ENCODE measurements at places on chromosomes 7 and 10.

DNA sequence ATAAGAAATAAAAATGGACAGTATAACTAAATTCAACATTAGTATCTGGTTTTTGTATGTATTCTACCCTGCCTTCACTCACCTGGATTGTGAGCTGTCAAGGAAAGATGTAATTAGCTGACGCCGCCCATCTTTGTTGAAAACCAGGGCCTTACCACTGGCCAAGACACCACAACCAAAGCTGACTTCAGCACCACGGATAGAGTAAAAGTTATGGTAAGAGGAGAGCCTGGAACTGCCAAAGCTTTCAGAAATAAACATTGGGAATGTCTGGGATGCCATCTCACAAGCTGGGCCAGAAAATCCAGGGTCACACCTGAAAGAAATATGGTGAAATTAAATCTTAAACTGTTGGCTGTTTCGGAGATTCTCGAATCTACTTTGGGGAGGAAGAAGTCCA, 190.1 kb upstream of the SLC26A5 start:
- peak; percentile 49 for DNase-seq

DNA sequence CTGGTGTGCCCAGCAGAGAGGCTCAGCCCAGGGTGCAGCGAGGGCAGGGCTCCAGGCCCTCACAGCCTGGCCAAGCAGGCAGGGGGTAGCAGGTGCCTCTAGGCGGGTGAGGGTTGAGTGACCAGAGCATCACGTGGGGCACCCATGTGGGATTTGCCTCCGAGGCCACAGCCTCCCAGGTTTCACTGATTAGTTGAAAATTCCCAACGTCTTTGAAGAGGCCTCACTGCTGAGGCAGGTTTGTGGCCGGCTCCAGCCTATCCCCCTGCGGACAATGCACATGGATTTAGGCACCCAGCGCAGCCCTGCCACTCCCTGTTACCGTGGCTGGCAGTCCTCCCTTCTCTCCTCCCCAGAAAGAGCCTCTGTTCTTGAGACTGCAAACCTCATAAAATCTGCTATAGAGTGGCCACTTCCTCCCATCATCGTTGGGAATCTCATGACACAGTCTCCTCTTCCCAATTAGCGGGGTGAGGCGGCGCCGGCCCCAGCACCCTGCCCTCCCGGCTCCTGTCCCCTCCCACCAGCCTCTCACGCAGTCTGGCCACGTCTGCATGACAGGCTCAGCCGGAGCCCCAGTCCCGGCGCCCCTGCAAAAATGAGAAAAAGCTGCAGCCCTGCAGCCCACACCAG, 10.8 kb downstream of the MYL10 start:
- peak; percentile 95 for DNase-seq

DNA sequence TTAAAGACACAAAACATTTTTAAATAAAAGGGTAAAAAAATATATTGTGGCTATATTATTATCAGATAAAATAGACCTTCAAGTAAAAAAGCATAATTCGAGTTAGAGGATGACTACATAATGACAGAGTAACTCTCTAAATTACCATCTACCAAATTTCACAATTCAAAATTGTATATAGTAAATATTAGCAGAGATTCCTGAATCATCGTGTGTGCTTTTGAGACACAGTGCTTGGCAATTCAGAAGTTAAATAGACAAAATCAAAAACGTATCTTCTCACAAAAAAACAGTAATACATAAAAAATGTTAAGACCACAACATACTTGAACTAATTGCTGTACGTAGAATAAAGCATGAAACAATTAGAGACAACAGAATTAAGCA, 110.4 kb downstream of the AHR start:
- peak; percentile 58 for DNase-seq

DNA sequence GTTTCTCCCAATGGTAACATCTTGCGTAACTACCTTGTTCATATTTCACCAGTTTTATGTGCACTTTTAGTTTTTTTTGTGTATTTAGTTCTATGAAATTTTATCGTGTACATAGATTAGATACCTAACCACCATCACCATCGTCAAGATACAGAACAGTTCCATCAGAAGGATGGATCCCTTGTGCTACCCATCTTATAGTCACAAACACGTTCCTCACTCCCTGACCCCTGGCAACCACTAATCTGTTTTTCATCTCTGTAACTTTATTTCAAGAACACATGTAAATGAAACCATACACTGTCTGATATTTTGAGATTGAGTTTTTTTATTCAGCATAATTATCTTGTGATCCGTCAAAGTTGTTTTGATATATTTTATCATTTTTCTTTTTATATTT, 29.9 kb downstream of the FANK1 start:
- DNase-seq, result no peak
